ENCODE measurements at places on chromosomes 5 and 9.
A peak's percentile ranks its signal among the peaks of the same experiment; 100 is the strongest.

DNA sequence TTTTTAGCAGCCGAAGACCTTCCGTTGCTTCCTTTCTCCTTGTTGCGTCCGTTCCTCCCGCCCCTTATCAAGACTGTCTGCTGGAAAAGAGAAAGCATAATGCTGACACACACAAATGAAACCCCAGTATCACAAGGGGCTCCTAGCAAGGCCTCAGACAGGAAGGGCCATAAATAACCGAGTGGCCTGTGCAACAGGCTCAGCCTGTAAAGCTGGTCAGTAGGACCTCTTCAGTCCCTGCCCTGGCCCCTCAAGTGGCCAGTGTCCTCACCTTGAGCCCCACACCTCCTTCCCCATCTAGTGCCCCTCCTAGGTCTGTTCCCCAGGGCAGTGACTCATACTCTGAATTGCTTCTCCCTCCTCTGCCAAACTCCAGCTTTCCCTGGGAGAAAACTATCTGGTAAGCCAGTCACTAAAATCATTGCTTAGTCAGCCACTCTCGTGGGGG is 174.6 kb upstream of the IL12B start:
- peak; percentile 82 for DNase-seq

DNA sequence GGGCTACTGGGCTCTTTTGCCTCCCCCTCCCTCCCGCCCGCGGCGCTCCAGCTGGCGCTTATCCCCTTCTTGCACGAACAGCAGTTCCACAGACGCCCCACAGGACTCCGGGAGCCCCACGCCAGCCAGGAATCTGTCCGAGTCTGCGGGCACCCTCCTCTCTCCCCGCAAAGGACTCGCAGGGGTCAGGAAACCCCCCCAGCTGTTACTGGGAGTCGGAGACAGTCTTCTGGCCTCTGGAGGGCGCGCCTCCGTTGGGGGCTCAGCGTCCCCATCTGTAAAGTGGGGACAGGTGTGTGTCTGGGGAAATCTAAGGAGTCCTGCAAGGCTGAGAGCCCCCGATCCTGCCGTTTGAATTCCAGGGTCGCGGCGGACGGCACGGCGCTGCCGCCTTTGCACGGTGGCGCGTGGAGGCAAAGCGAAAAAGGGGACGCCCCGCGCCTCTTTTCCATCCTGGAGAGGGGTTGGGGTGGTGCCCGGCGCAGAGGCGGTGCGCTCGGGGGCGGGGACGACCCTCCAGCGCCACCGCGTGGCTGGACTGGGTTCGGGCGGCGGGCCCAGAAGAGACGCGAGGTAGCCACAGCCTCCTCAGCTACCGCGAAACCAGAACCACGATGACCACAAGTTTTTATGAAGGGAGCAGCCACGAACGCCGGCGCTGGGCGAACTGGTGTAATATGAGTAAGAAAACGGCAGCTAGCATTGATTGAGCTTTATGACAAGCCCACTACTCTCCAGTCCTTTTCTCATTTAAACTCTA is 2.8 kb upstream of the CCIN start:
- DNase-seq: peak; percentile 88

DNA sequence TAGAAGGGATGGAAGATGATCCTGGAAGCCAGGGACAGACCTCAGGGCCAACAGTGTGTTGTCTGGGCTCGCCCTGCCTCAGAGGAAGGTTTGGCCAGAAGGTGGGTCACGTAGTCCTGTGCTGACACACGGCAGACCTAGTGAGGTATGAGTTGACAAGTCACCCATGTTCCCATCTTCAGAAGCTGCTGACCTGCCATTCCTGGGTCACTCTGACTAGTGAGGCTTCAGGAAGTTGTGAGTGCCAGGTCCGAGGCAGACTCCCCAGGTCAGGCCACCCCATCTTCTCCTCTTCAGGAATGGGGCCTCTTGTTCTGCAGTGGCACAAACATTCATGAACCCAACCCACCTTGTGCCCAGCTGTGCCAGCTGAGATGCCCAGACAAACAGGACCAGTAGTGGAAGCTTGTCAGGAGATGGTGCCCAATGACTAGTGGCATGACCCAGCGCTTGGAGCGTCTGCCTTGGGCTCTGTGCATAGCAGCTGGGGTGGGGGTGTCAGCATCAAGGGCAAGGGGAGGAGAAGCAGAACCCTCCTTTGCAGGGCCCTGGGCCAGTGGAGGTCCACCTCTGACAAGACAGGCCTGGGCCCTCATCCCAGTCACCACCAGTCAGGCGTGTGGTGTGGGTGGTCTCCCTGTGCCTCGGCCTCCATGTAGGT is 16.8 kb upstream of the ANGPTL2 start:
- DNase-seq: no peak

- peak; percentile 7 for DNase-seq
These were observed 40.3 kb upstream of the NAA35 start for GRCh38 chr9:85900504-85901201.
